ENCODE measurements at places on chromosomes 2 and 18.

DNA sequence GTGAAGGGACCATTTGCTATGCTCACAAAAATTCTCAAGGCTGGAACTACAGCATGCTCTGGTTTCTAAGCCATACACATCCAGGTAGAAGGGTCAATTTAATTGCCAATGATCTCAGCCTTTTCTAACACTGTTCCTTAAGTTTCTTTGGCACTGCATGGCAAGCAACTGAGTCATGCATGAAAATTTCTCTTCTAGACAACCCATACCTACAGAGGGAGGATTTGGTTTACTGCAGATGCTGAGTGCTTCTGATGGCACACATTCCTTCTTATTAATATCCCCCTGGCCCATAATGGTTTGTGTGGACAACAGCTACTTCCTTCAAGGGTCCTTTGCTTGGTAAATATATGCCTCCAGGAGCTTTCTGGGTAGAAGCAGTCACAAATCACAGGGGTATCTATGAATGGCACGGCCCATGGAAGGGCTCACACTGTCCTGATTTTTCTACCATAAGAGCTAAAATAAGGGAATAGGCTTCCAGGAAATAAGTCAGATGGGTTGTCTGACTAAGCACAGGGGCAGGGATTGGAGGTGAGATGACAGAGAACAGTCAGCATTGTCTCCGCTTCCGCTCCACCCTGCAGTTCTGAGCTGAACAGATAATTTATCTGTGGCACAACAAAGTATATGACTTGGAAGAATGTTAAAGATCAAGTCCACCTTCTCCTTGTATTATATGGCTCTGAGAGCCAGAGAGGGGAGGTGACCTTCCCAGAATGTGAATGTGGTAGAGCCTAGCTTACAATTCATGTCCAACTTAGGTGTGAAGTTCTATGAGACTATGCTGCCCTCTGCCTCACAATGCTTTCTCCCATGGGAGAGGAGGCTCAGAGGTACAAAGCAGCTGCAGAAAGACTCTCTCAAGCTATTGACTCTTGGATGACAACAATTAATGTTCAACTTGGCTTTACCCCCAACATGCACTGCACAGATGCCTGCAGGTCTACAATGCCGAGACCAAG is 199.2 kb upstream of the TNP1 start:
- no peak for DNase-seq

- no peak for DNase-seq
Observed at GRCh38 chr2:205628422-205628821, 53.9 kb upstream of the NRP2 start.

DNA sequence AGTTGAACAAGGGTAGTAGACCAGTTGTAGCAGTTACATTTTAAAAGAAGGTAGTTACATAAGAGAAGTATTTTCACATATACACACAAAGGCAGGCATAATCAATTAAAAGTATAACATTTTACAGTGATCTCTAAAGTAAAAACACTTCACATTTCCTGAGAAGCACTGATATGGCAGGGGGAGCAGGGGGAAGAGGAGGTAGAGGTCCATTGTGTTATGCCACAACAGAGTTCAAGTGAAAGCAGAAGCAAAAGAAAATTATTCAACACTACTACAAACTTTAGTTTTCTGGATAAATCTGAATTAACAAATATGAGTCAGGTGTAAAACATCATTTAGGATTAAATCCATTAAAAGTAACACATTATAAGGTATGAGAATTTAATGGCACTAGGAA is 38.4 kb downstream of the ROCK1 start:
- no peak for DNase-seq

DNA sequence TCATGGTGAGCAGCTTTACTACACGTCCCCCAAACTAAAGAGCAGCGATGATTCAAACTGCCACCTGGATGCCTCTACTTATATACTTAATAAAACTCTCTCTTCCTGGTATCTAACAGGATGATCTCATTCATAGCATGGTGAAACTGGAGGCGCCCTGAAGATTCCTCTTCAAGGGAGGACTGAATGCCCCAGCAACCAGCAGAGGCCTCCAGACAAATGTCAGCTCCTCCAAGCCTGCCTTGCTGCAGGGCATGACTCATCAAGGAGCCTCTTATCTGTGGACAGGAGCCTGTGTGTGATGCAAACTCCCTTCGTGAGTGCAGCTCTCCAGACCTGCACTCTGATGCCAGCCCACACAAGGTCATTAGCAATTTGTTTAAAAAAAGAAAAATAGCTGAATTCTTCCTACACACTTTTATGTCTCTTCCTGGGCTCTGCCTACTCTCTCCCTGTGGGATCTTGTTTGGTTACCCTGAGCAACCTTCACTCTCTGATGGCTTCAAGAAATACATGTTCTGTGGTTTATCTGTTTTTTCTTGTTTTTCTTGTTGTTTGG is 30.2 kb downstream of the LONRF2 start:
- no peak for DNase-seq

- DNase-seq: no peak
Observed at GRCh38 chr2:10208736-10209135, 86.2 kb downstream of the RRM2 start.

- DNase-seq: no peak
Observed at GRCh38 chr2:182361477-182361876, 65.4 kb downstream of the PDE1A start.

- DNase-seq: no peak
Observed at GRCh38 chr2:121034551-121034950, 250.5 kb downstream of the TFCP2L1 start.

GRCh38 chr2:191411472-191411871 is 166.3 kb downstream of the MYO1B start:
- no peak for DNase-seq

- no peak for DNase-seq
Observed at GRCh38 chr18:35063875-35064690, 22.9 kb downstream of the MAPRE2 start.

GRCh38 chr2:99571954-99572353 is 82.1 kb upstream of the REV1 start:
- DNase-seq: no peak

DNA sequence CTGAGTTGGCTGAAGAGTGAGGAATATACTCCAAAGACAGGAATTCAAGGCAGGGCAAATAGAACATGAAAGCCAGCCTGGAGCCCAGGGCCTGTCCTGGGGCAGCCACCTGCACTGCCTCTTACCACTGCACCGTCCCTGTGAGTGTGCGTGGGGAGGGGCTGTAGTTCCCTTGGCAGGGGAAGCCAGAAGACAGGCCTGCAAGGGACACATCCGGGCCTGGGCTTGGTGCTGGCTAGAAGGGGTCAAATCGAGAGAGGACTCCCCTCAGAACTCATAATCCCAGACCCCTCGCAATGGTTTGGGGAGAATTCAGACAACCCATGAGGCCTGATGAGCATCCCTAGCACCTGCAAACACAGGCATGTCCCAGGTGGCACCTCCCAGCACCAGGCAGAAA is 87.0 kb downstream of the HDAC4 start:
- no peak for DNase-seq

DNA sequence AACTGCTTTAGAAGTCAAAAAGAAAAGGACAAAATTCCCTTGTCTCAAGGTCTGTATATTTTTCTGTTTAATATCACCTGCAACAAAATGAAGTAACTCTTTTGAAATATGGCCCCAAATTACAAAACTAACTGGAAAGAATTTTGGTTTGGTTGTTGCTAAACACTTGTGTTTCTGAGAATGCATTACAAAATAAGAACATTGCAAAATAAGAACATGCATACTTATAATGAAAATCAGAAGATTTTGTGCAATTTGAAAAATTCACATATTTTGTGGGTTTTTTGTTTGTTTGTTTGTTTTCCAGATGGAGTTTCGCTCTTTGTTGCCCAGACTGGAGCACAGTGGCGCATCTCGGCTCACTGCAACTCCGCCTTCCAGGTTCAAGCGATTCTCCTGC is 21.8 kb downstream of the NDUFB3 start:
- no peak for DNase-seq

GRCh38 chr18:37663446-37663845 is 97.8 kb upstream of the CELF4 start:
- DNase-seq: no peak

- no peak for DNase-seq
Observed at GRCh38 chr2:127373362-127374083, 14.3 kb downstream of the MAP3K2 start.

- no peak for DNase-seq
Observed at GRCh38 chr2:3805201-3805939, 102.0 kb downstream of the DCDC2C start.

GRCh38 chr18:51168960-51169662 is 28.4 kb downstream of the MEX3C start:
- no peak for DNase-seq

GRCh38 chr2:121003391-121003790 is 267.7 kb downstream of the GLI2 start:
- no peak for DNase-seq

- peak; percentile 59 for DNase-seq
Observed at GRCh38 chr2:241315879-241316631, at the start of gene SEPTIN2. TSS of gene SEPTIN2 (plus strand) at chr2:241315925. CDS start at chr2:241324233, 8,308 bp downstream.

GRCh38 chr2:66581339-66582103 is 146.6 kb downstream of the MEIS1 start:
- no peak for DNase-seq

DNA sequence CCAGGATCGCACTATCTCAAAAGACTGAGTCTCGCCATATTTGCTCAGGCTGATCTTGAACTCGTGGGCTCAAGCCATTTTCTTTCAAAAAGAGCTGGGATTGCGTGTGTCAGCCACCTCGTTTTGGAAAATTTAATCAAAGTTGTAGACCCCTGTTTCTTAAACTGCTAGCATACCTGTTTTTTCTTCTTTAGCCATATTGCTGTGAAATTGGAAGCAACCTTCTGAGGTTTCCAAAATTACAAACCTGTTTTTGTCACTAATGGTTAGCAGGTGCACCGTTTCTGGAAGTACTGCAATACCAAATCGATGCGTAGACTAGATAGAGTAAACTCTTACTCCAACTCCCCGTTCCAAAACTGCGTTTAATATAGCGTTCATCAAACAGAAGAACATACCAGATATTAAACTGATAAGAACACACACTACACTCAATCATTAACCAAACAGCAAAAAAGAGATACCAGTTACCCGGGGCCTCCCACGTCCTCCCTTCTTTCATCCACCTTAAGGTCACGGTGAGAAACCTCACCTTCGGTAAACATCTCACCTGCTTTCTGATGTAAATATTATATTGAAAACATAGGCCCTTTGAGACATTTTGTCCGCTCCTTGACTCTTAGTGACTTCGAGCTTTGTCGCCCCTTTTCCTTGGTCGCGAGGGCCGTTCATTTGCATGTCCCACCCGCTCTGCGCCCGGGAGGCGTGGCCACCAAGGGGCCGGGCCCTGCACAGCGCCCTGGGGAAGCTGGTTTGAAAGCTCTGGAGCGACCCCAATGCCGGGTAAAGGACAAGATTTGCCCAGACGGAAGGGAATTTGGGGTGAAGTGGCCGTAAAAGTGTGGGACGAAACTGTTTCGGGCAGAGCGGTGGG is at the start of gene RNU2-63P:
RNU2-63P (minus strand) TSS at position 462 of the 874 bp plus-strand sequence.
- peak; percentile 47 for DNase-seq

- peak; percentile 25 for DNase-seq
Observed at GRCh38 chr2:218284106-218284811, 8.0 kb downstream of the TMBIM1 start.

DNA sequence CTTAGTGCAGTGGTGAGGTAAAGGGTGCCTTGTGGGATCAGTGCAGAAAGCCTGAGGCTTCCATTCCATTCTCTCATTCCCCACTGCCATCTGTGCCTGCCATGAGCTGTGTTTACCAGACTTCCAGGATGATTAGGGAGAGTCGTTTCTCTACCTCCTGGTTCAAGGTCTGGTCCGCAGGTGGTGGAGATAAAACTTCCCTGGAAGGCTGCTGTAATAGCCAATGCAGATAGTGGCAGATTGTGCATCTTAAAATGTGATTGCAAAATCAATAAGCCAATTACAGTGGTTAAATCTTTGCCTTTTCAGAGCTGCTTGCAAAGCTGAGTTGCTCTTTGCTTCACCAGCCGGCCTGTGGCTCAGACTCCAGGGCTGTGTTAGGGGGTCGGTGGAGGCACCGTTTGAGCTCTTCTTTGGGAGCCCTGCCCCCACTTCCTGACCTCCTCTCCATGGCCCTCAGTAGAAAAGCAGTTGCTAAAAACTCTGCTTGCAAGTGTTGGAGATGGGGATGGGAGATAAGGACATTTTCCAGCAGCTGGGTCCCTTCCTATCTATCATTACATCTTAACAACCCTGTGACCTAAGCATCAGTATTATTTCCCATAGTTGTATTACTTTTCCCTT is 95.2 kb upstream of the HS6ST1 start:
- DNase-seq: no peak

- DNase-seq: no peak
Observed at GRCh38 chr2:202530038-202530437, 104.7 kb upstream of the FAM117B start.

- no peak for DNase-seq
Observed at GRCh38 chr2:64220894-64221617, 76.8 kb upstream of the PELI1 start.

DNA sequence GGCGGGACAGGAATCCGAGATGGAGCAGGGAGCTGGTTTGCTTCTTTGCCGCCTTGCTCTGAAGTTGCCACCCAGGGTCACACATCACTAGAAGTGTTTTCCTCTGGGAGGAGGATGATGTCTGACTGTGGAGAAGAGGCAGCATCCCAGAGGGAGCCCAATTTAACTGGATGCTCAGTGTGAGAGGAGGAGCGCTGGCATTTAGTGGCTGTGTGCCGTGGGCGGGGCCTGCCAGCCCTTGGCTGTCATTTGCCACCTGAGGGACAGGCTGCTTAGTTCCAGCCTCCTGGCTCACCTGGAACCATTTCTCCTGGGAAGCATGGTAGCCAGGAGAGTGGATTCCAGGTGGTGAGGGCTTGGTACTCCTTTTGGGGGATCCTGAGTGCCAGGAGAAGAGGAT is 9.6 kb downstream of the B3GNT2 start:
- DNase-seq: no peak

- DNase-seq: no peak
Observed at GRCh38 chr2:235460548-235461047, 33.2 kb upstream of the AGAP1 start.

DNA sequence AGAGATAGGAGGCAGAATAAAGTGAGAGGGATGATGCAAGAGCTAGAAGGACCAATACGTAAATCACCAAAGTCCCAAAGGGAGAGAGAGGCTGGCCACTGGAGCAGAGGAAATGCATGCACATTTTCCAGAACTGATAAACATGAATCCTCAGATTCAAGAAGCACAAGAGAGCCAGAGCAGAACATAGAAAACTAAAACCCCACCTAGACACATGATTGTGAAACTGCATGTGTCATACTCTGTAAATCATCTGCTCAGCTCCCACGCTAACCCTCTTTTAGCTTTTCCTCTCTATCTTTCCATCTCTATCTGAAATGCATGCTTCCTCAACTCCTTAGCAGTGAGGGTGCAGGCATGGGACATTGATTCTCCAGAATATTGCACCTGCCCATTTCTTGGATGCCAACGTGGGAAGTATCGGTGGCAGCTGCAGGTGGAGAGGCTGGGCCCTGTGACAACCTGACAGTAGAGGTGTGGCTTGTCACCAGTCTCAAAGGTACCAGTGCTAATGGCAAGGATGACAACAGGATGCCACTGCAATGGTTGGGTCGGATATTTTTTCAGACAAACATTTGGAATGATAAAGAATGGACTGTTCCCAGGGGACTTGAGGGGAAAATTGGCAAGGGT is 89.3 kb upstream of the OTOS start:
- DNase-seq: no peak

- no peak for DNase-seq
Observed at GRCh38 chr2:42128721-42129486, 40.2 kb upstream of the EML4 start.
